Stimulated activated CD4-positive, alpha-beta T cell treated with anti-CD3 and anti-CD28 coated beads, Interleukin-12 subunit alpha, Interleukin-12 subunit beta, amount 100 ng/mL, for 4 hours (primary cell): ENCODE measurements at places on chromosomes 4 and X.

GRCh38 chrX:112761242-112762207 lies 79.1 kb downstream of the AMOT start:
- no peak for DNase-seq

- no peak for DNase-seq
Observed at GRCh38 chr4:86092684-86093083, 267.2 kb downstream of the MAPK10 start.

DNA sequence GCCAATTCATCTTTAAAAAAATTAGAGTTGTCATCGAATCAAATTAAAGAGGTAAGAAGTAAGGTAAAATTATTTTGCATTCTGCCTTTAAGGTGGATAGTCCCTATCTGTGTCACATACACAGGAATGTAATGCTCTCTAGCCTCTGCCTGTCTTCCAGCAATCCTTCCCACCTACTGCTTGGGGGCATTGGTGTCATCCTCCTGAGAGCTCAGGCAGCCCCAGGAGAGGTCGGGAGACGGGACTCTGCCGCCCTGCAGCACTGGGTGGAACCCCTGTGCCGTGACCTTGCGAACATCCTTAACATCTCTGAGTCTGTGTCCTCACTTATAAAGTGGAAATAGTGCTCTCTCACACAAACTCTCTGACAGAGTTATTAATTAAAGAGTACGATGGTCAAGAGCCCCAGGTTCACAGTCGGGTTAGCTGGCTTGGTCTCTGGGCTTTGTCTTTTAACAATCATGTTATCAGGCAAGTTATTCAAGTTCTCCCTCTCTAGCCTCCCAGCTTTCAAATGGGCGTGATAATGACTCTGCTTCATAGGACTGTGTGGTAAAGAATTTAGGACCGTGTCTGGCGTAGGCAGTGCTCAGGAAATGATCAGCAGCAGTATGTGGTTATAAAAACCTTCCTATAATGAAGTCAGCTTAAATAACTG lies 10.2 kb downstream of the TLR3 start:
- DNase-seq, result no peak

GRCh38 chr4:74534121-74534520 lies 89.2 kb downstream of the AREG start:
- DNase-seq, result no peak

DNA sequence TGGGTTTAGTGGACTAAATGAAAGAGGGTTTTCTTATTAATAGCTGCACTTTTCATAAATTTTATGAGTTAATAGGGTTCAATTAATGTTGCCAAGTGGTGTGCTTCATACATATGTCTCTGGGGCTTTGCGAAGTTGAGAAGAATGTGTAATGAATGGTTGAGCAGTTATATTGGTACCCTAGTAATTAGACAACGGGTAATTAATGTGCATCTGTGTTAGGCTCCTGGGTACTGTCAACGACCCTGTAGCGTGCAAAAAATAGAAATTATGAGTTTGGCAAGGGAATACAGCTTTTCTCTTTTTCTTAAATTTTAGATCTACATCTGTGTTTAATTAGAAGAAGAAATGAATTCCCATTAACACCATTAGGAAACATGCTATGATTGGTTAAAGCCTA lies 1027.7 kb downstream of the ARAP2 start:
- no peak for DNase-seq

GRCh38 chrX:25048178-25048577 lies 32.4 kb upstream of the ARX start:
- DNase-seq, result no peak

DNA sequence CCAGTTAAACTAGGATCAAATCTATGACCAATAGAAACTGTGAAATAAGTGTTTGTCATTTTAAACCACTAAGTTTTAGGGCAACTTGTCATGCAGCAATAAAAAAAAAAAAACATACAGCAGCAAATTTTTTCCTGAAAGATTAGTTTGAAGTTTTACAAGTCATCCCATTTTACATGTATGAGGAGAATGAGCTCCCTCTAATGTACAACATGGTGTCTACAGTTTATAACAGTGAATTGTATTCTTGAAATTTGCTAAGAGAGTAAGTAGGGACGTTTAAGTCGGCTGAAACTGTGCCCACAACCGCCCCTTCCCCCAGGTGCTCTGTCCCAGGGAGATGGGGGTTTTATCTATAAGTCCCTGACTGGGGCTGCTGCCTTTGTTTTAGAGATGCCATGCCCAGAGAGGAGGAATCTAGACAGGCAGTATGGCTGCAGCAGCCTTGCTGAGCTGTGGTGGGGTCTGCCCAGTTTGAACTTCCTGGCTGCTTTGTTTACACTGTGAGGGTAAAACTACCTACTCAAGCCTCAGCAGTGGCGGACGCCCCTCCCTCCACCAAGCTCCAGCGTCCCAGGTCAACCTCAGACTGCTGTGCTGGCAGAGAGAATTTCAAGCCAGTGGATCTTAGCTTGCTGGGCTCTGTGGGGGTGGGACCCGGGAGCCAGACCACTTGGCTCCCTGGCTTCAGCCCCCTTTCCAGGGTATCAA lies 499.3 kb upstream of the CT83 start:
- no peak for DNase-seq

GRCh38 chr4:71133491-71133890 lies 140.0 kb downstream of the DCK start:
- no peak for DNase-seq

GRCh38 chr4:15547392-15547791 lies 77.7 kb downstream of the CC2D2A start:
- DNase-seq, result no peak

- DNase-seq, result no peak
Observed at GRCh38 chr4:26275281-26275680, 45.5 kb upstream of the RBPJ start.

- no peak for DNase-seq
Observed at GRCh38 chr4:94507708-94508107, 56.0 kb downstream of the PDLIM5 start.
